ENCODE measurements at places on chromosomes 5 and 9.

DNA sequence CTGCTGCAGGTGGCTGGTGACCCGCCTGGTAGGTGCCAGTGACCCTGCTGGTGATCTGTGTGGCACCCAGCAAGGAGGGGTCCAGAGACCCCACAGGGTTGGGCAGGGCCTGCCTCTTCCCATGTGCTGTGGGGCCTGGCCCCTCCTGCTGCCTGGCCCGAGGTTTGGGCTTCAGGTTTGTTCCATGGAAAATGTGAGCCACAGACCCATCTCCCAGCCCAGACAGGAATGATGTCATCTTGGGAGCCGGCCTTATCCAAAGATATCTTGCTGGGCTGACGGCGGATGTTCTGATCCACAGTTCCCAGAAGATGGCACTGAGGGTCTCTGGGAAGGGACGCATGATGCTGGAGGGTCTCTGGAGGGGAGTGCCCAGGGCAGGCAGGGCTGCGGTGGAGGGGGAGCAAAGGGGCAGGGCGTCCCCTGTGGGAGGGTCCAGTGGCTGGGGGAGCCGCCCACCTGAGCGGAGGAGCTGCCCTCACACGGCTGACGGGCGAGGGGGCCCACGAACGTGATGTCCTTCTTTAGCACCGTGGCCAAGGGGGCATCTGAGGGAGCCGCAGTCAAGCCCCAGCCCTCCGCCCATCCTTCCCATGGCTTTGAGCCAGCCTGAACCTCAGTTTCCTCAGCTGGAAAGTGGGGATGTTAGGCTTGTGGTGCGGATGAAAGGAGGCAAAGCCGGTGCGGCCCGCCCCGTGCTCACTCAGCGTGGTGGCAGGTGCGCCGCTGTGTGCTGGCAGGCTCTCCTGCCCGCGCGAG is 68.1 kb downstream of the COL5A1 start:
- DNase-seq = no peak

DNA sequence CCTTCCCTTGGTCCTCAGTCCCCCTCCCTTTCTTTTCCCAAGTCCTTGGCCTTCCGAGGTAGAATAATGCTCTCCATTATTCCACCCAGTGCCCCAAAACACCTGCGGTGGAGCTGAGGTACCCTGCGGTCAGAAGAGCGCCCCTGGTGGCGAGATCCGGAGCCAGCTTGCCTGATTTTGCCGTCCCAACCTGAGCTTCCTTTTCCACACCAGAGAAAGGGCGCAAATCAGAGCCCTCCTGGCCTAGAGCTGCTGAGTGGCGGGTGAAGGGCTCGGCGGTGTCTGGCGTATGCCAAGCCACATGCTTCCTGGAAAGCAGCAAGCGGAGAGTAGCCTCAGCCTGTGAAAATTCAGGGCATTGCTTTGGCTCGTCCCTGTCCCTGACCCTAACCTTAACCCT is 21.1 kb upstream of the CARTPT start:
- no peak for DNase-seq

DNA sequence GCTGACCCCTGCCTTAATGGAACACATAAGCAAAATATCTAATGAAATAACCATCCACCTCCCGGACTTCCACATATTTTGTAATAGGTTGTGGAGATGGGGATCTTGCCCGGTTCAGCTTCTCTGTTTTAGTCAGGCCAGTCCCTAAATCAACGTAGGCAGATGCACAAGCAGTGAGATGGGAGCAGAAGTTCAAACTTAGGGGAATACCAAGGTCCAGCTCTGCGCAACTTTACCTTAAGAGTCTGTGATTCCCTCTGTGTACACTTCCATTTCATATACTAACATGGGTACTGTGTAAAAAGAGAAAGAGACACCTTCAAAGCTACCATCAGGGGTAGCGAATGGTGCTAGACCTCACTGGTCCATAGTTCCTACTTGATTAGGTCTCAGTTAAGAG is 110.9 kb downstream of the NTRK2 start:
- no peak for DNase-seq

DNA sequence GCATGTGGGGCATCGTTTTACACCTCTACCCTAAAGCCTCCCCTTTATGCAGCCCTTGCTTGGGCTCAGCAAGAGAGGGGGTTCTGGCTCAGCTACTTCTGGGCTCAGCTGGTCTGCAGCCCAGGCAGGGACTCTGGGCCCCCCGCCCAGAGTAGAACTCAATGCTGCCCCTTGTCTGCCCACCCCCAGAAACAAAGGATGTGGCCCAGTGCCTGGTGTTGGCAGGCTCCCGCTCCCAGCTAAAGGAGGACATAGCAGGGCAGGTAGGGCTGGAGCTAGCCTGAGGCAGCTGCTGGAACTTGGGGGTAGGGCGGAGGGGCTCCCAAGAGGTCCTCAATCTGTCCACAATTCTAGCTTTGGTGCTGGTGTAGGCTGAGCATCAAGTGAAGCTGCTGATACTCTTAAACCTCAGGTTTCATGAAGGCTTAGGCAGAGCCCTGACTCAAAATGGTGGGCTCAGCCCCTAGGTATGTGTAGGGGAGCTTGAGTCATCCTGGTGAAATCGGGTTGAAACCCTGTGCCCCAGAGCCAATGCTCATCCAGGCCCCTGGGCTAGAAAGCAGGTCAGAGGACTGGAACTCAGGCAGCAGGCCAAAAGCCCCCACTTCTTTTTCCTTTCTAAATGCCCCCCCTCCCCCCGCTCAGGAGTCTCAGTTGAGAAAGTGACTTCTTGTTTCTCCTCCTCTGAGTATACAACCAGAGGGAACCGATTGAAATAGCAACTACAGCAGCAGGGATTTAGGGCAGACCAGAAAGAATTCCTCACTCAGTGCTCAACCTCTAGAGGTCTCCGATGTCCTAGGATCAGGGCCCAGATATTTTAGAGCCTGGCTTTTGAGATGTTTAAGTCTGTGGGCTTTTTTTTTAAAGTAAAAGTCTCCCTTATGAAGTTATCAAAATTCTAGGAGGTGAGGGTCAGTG is 11.4 kb downstream of the PSD2 start:
- no peak for DNase-seq

DNA sequence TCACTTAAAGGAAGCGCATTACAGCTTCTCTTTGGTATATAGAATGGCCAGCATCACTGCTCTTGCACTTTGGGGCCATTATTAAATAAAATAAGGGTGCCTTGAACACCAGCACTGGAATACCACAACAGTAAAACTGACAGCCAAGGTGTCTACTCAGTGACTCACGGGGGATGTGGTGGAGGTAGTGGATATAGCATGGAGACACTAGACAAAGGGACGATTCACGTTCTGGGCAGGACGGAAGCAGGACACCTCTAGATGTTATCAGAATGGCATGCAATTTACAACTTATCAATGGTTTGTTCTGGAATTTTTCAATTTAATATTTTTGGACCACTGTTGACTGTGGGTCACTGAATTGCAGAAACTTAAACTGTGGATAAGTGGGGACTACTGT is 32.9 kb upstream of the PDE8B start:
- no peak for DNase-seq

DNA sequence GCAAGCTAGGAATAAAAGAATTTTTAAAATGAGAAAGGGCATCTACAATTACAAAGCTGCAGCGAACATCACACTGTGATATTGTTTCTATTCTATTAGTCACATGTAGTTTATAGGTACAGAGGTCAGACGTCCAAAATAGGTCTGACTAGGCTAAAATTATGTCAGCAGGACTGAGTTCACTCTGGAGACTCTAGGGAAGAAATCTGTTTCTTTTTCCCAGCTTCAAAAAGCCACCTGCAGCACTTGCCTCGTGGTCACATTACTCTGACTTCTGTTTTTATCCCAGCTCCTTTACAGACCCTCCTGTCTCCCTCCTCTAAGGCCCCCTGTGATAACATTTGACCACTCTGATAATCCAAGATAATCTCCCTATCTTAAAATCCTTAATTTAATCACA is 5.1 kb upstream of the CKS2 start:
- no peak for DNase-seq

GRCh38 chr5:120544043-120544442 is 79.9 kb downstream of the PRR16 start:
- no peak for DNase-seq

All from stimulated activated CD8-positive, alpha-beta memory T cell treated with anti-CD3 and anti-CD28 coated beads, Interleukin-4, amount 100 ng/mL, for 1 hour (primary cell).